Natural killer cell (primary cell): ENCODE measurements at places on chromosomes 3 and 15.

DNA sequence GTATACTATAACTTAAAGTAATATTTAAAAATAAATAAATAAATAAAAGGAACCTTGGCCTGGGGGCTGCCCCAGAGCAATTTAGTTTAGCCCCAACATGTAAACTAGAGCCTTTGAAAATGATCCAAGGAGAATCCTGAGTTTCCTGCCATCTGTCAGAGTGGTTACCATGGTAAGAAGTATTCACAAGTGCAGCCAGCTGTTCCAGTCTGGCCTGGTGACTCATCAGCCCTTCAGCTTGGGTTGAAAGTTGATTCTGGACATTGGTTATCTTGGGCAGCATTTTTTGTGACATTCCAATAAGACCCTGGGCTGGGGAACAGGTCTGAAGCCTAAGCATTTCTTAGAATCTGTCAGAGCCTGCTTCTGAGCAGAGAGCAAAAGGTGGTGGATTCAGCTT lies 72.7 kb upstream of the LRTM1 start:
- no peaks in the 10 kb centered on the region for H3K4me1 ChIP-seq
- no peak overlapping the region for H3K4me3 ChIP-seq
- H3K27ac ChIP-seq: no peak overlapping the region
- H3K36me3 ChIP-seq: no peaks in the 10 kb centered on the region
- no peaks in the 10 kb centered on the region for H3K27me3 ChIP-seq

GRCh38 chr3:59334585-59334984 lies 284.8 kb upstream of the CFAP20DC start:
- no peak for DNase-seq
- H3K27me3 ChIP-seq: no peaks in the 10 kb centered on the region
- H3K4me3 ChIP-seq: no peak overlapping the region
- no peaks in the 10 kb centered on the region for H3K36me3 ChIP-seq

GRCh38 chr15:27623560-27624305 lies 475.4 kb downstream of the OCA2 start:
- no peaks in the 10 kb centered on the region for H3K4me1 ChIP-seq
- no peak overlapping the region for H3K27ac ChIP-seq
- H3K4me3 ChIP-seq: no peak overlapping the region
- H3K27me3 ChIP-seq: no peaks in the 10 kb centered on the region
- no peaks in the 10 kb centered on the region for H3K36me3 ChIP-seq

DNA sequence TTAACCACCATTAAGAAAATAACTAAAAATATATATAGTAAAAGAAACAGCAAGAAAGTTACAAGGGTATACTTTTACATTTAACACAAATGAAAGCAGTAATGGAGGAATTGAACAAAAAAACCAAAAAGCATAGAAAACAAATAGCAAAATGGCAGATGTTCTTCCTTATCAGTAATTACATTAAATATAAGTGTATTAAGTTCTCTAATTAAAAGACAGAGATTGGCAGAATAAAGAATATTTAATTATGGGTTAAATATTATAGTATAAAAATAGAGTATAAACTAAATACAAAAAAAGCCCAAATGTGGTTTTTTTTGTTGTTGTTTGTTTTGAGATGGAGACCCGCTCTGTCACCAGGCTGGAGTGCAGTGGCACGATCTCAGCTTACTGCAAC lies 20.5 kb downstream of the EHHADH start:
- H3K27me3 ChIP-seq: no peaks in the 10 kb centered on the region
- no peak for DNase-seq
- no peak overlapping the region for H3K27ac ChIP-seq
- H3K4me3 ChIP-seq: no peak overlapping the region
- no peaks in the 10 kb centered on the region for H3K36me3 ChIP-seq

DNA sequence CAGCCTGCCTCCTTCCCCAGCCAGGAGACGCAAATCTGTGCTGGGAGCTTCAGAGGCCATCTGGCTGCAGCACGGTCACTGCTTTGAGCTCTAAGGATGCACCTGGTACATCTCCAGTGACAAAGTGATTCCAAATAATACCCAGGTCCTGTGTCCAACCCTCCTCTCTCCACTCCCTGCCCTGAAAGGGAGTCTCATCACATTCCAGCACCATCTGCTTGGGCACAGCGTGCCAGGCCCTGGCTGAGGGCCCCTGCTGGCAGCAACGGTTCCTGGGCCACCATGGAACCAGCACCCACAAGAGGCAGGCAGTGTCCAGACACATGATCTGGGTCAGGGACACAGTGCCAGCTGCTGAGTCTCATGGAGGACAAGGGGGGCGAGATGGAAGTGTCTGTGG lies 81.3 kb downstream of the MTHFS start:
- H3K27me3 ChIP-seq: no peaks in the 10 kb centered on the region
- DNase-seq: no peak
- H3K4me3 ChIP-seq: no peak overlapping the region
- no peaks in the 10 kb centered on the region for H3K4me1 ChIP-seq
- no peaks in the 10 kb centered on the region for H3K36me3 ChIP-seq

DNA sequence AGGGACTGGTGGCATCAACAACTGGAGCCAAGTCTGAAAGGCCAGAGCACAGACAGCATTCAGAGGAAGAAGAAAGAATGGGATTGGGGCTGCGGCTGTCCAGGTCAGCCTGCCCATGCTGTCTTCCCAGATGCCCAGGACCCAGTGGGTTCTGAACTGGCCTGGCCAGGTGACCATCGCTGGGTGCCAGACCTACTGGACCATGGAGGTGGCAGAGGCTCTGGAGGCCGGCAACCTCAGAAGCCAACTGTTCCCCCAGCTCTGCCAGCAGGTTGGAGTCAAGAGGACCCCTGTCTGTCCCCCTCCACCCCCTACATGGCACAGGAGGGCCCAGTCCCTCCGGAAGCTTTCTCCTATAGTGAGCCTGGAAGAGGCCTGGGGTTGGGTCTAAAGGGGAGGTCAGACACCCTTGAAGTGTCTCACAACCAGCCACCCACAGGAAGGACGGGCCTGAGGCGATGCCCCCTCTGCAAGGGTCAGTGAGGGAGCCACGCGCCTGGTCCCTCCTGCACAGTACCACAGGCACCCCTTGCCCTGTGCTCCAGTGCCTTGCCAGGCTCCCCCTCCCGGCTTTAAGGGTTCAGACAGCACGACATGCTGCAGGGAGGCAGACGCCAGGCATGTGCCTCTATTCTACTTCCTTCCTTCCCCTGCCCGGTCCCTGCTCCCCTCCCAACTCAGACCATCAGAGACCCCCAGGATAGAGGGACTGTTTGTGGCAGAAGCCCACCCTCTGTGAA lies 43.2 kb downstream of the DNAH1 start:
- H3K27me3 ChIP-seq: no peaks in the 10 kb centered on the region
- H3K27ac ChIP-seq: no peak overlapping the region
- H3K4me3 ChIP-seq: no peak overlapping the region
- H3K4me1 ChIP-seq: no peaks in the 10 kb centered on the region
- peaks cover 66% of the 10 kb centered on the region for H3K36me3 ChIP-seq
- no peak for DNase-seq

DNA sequence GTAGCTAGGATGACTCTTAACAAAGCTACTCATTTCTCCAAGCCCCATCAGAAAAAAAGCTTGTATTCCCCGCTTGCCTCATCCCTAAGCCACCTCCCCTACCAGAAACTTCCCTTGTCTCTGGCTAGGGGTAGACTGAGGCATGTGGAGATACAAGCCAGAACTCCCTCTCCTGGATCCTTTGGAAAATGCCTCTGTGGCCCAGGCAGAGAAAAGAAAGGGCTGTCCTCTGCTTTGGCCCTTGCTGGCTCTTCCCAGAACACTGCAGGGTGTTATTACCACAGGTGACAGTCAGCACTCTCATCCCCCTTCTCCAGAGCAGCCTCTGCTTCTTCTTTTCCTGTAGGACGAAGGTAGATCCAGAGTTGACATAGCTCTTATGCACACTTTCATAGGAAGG lies 15.2 kb downstream of the RMDN3 start:
- no peak overlapping the region for H3K4me3 ChIP-seq
- no peak overlapping the region for H3K27ac ChIP-seq
- no peak for DNase-seq
- no peaks in the 10 kb centered on the region for H3K27me3 ChIP-seq

- H3K27me3 ChIP-seq: no peaks in the 10 kb centered on the region
- no peaks in the 10 kb centered on the region for H3K36me3 ChIP-seq
- no peak overlapping the region for H3K4me3 ChIP-seq
- no peaks in the 10 kb centered on the region for H3K4me1 ChIP-seq
- no peak for DNase-seq
- H3K27ac ChIP-seq: no peak overlapping the region
Measured at GRCh38 chr3:174419216-174419615, 439.9 kb upstream of the NAALADL2 start.
